ENCODE measurements at places on chromosomes 5 and 9. TPM values are rescaled to one million over a fixed set of nuclear protein-coding genes. Genes with fewer than 3 reads are reported as not detected.

DNA sequence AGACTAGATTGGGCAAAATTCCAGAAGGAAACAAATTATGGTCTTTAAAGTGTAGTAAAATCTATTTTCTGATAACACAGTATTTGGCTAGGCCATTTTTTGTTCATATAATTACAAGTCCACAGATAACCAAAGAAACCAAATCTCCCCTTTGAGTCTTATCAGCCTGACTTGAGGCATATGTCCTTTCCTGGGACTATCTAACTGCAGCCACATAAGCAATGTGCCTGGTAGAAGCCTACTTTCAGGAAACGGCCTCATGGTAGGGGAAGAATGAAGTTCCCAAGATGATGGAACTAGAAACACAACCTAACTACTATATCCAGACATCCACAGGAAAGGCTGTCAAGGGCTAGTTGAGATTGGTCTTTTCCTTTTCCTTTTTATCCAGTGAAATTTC is 130.0 kb downstream of the PIK3R1 start:
- H3K4me1 ChIP-seq, result peaks cover 21% of the 10 kb centered on the region
- no peaks in the 10 kb centered on the region for H3K36me3 ChIP-seq
- no peak overlapping the region for H3K27ac ChIP-seq
- no peak for DNase-seq
- no peak overlapping the region for H3K4me3 ChIP-seq

DNA sequence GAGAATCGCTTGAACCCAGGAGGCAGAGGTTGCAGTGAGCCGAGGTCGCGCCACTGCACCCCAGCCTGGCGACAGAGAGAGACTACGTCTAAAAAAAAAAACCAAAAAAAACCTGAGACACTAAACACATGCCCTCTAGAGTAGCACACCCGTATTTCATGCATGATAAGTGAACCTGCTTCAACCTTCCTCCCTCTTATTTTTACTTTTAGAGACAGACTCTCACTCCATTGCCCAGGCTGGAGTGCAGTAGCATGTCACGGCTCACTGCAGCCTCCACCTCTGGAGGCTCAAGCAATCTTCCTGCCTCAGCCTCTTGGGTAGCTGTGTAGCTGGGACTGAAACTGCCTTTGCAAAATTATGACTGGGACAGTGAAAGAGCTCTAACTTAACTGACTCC is 17.6 kb upstream of the NANS start:
- no peak overlapping the region for H3K4me3 ChIP-seq
- peaks cover 4% of the 10 kb centered on the region for H3K4me1 ChIP-seq
- no peaks in the 10 kb centered on the region for H3K27me3 ChIP-seq
- no peaks in the 10 kb centered on the region for H3K36me3 ChIP-seq
- H3K27ac ChIP-seq, result no peak overlapping the region

DNA sequence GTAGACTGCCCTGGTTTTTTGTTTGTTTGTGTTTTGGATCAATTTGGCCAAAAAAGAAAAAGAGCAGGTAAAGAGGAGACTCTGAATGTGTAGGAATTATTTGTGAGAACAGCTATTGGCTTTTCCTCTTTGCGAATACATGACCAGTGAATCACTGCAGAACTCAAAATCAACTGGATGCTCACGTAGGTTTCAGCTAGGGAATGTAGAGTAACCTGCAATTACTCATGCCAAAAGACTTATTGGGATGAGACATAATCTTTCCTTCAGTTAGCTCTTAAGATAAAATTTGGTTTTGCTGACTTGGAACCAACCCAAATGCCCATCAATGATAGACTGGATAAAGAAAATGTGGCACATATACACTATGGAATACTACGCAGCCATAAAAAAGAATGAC is 348.0 kb downstream of the NPR3 start:
- no peaks in the 10 kb centered on the region for H3K27me3 ChIP-seq
- DNase-seq, result no peak
- no peaks in the 10 kb centered on the region for H3K36me3 ChIP-seq

GRCh38 chr9:17750269-17750668 is 171.4 kb downstream of the SH3GL2 start:
- no peak for DNase-seq
- H3K27me3 ChIP-seq, result no peaks in the 10 kb centered on the region
- no peak overlapping the region for H3K4me3 ChIP-seq
- H3K27ac ChIP-seq, result no peak overlapping the region

DNA sequence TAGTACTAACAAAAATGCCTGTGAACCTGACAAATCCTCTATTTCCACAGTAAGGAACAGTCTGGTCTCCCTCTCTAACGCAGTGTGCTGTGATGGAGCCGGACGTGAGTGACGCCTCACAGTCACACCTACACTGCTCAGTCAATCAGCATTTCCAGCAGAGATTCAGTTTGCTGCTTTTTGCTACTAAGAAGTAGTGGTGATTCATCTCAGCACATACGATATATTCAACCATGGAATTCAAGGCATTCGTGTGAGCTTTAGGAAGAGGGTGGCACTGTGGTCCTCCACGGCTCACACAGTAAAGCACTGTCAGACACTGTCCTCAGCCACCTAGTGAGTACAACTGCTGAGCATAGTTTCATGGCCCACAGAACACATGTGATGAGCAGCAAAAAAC is 70.9 kb downstream of the SETX start:
- no peaks in the 10 kb centered on the region for H3K27me3 ChIP-seq
- no peak overlapping the region for H3K27ac ChIP-seq
- no peak overlapping the region for H3K4me3 ChIP-seq
- DNase-seq, result no peak
- peaks cover 94% of the 10 kb centered on the region for H3K36me3 ChIP-seq

- H3K4me1 ChIP-seq, result peaks cover 38% of the 10 kb centered on the region
- peak overlapping the region; percentile 79 for H3K27ac ChIP-seq
- H3K4me3 ChIP-seq, result no peak overlapping the region
- peak; percentile 43 for DNase-seq
- H3K27me3 ChIP-seq, result no peaks in the 10 kb centered on the region
These were observed 28.2 kb downstream of the HAVCR1 start for GRCh38 chr5:157030692-157031091.

GRCh38 chr9:123460091-123460490 is 104.1 kb downstream of the CRB2 start:
- no peak overlapping the region for H3K27ac ChIP-seq
- H3K27me3 ChIP-seq, result no peaks in the 10 kb centered on the region
- H3K4me1 ChIP-seq, result no peaks in the 10 kb centered on the region
- H3K36me3 ChIP-seq, result no peaks in the 10 kb centered on the region

GRCh38 chr5:178077751-178078150 is 35.6 kb upstream of the N4BP3 start:
- H3K27me3 ChIP-seq, result peaks cover 5% of the 10 kb centered on the region
- peaks cover 4% of the 10 kb centered on the region for H3K4me1 ChIP-seq
- H3K27ac ChIP-seq, result no peak overlapping the region
- DNase-seq, result no peak
- H3K36me3 ChIP-seq, result no peaks in the 10 kb centered on the region
- H3K4me3 ChIP-seq, result no peak overlapping the region

FOXI1 gene
- total RNA-seq, result not detected

NFIL3 gene
- total RNA-seq, result 97.0 TPM

ADAMTS2 gene
- total RNA-seq, result 0.28 TPM

TAF9 gene
- total RNA-seq, result 53.8 TPM
